ENCODE measurements at places on chromosomes 12 and 14.

- no peak for DNase-seq
Observed at GRCh38 chr14:67955261-67955660, 135.7 kb downstream of the RAD51B start.

DNA sequence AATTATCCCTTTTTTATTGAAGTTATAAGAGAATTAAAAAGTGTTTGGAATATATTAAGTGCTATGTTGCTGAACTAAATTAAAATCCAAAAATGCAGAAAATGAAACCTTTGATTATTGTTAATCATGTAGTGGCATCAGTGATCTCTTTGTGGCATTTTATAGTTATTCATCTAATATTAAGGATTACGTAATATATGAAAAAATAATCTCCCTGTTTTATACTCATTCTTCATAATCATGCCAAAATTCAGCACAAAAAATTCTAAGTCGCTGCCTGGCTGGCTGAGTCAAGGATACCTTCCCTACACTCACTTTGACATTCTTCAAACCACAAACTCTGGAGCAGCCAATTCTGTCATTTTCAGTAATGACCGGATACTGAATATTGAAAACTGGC lies 63.7 kb downstream of the ARL1 start:
- no peak for DNase-seq

DNA sequence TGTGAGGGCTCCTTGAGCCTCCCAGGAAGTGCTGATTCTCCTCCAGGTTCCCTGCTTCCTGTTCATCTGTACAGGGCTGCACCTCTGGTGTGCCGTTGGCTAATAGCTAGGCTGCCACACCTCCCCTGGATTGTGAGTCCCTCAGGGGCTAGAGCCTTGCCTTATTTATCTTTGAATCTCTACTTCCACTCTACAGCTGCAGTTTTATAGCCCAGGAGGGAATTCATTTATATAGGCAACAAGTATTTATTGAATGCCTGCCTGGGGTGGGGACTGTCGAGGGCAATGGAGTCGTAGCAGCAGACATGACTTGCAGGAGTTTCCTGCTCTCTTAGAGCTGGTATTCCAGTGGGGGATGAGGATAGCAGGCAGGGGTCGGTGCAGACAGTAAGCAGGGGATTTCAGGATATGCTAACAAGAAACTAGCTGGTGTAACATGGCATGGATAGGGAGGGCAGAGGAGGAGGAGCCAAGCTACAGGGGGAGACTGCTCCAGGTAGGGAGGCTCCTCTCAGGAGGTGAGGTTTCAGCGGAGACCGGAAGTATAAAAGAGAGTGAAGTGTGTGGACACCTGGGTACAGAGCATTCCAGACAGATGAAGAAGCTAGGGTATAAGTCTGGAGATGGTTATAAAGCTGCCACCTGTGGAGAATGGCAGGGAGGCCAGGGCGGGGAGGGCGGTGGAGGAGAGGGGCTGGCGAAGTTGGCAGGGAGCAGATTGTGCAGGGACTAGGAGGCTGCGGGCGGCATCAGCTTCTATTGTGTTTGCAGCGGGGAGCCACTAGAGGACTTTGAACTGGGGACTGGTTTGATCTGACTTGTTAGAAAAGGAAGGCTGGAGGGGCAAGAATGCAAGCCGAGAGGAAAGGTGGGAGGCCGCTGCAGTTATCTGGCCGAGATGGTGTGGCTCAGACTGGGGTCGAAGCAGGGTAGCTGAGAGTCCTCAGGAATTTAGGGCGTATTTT lies 17.2 kb downstream of the USP30 start:
- no peak for DNase-seq

DNA sequence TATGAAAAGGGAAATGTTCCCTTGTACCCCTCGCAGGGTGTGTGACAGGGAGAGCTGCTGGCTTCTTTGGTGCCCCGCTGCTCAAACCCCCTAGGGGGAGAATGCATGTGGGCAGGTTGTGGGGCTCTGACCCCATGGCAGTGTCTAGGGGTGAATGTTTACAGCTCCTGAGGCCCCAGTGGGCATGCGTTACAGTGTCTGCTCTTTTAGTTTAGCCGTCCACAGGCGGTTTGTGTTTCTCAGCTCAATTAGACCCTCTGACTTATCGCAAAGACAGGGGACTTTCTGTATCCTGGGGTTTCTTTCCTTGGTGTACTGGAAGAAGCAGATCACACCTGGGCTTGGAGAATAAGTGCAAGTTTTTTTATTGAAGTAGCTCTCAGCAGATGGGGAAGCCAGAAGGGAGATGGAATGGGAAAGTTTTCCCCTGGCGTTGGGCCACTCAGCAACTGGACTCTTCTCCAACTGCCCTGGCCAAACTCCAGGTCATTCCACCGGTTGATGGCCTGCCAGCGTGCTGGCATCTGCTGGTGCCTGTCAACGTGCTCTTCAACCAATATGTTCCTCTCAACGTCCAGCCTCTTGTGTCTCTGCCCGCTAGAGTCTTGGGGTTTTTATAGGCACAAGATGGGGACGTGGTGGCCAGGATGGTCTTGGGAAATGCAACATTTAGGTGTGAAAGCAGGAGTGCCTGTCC lies 720.9 kb downstream of the FSCB start:
- DNase-seq: no peak

- no peak for DNase-seq
Observed at GRCh38 chr12:110280392-110280778, 662 bp upstream of the ATP2A2 start.

GRCh38 chr12:81585787-81586186 lies 173.4 kb downstream of the PPFIA2 start:
- DNase-seq: no peak

- DNase-seq: no peak
Observed at GRCh38 chr12:91413581-91414546, 231.2 kb upstream of the DCN start.

GRCh38 chr14:91405724-91406435 lies 11.7 kb downstream of the CCDC88C start:
- DNase-seq: no peak

DNA sequence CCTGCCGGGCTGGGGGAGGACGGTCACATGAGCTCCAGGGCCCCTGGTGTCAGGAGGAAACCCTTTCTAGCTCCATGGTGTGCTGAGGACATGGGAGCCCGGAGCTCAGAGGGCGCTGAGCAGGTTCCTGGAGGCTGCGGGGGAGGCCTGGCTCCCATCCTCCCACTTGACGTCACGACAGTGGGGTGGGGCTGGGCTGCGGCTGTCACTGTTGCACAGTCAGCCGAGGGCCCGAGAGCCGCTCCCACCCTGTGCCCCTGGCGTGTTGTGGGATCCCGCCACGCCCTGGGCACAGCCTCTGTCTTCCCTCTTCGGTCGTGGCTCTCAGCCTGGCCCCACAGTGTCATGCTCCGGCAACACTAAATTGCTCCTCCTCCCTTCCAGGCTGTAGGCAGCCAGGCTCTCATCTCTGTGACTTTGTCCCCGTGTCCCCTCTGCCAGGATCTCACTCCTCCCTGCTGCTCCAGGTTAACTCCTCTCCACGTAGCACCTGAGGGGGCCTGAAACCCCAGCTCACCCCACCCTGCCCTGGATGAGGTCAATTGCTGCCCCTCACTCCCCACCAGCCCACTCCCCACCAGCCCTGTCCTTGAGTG lies 33.0 kb downstream of the BEGAIN start:
- DNase-seq: no peak

DNA sequence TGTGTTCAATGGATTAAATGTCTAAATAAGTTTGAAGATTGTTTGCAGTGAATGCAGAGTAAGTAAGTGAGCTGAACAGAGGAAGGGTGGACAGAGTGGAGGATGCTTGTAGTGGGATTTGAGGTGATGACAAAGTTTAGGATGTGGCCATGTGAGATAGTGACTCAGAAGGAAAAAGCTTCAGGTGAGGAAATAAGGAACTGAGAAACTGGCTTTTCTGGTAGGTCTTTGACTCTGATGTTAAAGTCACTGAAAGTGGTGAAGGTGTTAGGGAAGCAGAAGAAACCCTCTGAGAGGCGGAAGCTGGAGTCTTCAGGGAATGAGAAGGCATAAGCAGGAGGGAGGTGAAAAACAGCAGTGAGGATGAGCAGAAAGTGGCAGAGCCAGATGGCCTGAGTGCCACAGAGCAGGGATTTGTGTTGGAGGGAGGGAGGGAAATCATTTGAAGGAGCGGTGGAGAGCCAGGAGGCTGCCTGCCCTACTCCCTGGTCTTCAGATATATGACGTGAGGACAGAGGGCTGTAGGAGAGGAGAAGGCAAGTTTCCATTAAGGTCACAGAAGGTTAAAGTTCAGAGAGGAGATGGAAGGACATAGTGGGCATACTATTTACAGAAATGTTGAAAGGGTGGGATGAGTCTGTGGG lies 24.8 kb downstream of the RGS6 start:
- no peak for DNase-seq

DNA sequence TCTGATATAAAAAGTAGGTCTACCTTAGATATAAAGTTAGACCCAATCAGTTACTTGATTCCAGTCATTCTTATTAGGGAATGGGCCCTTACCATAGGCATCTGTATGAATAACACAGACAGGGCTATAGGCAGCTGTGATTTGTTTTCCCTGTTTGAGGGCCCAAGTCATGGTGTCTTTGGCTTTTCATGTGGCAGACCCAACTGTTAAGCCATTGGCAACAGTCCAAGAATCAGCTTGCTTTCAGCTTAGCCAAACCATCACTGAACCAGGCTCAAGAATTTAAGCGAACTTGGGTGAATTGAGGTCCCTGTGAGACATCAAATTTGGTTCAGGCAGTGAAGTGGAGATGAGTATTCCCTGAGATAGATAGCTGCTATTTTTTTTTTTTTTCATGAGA lies 111.2 kb downstream of the LRRIQ1 start:
- no peak for DNase-seq

- no peak for DNase-seq
Observed at GRCh38 chr14:21894003-21894897, 220.6 kb upstream of the OR4E1 start.

GRCh38 chr12:105947906-105948305 lies 190.8 kb downstream of the NUAK1 start:
- DNase-seq: no peak

GRCh38 chr12:30166006-30166795 lies 382.5 kb upstream of the TMTC1 start:
- no peak for DNase-seq

DNA sequence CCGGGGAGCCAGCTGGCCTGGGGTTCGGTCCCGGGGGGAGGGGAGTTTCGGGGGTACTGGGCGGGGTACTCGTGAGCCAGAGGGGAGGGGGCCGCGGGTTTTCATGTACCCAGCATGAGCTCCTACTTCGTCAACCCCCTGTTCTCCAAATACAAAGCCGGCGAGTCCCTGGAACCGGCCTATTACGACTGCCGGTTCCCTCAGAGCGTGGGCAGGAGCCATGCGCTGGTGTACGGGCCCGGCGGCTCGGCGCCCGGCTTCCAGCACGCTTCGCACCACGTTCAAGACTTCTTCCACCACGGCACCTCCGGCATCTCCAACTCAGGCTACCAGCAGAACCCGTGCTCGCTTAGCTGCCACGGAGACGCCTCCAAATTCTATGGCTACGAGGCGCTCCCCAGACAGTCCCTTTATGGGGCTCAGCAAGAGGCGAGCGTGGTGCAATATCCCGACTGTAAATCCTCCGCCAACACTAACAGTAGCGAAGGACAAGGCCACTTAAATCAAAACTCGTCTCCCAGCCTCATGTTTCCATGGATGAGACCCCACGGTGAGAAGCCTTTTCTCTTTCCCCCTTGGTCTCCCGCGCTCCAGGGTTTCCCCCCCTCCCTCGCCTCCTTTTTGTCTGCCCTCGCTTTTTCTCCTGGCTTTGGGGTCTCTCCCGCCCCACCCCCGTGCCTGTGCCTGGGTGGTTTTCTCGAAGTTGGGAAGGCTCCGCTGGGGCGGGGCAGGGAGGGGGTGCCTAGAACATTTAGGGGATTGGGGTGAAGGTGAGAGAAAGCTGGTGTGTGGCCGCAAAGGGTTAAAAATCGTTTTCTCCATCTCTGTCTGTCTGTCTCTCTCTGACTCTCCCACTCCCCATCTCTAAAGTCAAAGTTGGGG lies 627 bp downstream of the HOXC8 start:
- DNase-seq: no peak

DNA sequence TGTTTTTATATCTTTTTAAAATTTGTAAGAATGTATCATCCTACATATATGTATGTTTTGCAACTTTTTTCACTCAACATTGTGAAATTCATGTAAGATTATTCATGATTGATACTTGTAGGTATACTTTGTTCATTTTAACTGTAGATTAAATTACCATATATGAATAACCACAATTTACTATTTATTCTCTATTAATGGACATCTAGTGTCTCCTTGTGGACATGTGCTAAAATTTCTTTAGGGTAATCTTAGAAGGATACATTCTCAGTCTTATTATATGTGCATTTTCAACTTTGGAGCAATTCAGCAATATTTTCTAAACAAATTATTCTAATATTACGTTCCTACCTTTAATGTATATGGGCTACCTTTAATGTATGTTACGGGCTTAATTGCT lies 192.4 kb downstream of the FUT8 start:
- no peak for DNase-seq

GRCh38 chr12:31929027-31929526 lies 30.1 kb upstream of the RESF1 start:
- DNase-seq: no peak

GRCh38 chr14:93688239-93688666 lies 100.0 kb downstream of the PRIMA1 start:
- DNase-seq: no peak

DNA sequence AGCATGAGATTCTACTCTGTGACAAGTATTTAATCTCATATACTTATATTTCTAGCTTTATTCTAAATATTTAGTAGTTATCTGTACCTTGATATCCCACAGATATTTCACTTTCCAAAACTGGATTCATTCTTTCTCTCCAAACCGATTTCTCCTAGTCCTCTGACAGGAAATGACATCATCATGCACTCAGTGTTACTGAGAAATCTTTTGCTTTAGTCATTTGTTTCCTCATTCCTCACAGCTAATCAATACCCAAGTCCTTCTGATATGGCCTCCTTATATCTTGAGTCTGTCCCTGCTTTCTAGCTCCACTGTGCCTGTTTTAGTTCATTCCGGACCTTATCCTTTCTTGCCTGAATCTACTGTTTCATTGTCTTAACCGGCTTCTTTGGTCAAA lies 39.4 kb upstream of the E2F7 start:
- DNase-seq: no peak

DNA sequence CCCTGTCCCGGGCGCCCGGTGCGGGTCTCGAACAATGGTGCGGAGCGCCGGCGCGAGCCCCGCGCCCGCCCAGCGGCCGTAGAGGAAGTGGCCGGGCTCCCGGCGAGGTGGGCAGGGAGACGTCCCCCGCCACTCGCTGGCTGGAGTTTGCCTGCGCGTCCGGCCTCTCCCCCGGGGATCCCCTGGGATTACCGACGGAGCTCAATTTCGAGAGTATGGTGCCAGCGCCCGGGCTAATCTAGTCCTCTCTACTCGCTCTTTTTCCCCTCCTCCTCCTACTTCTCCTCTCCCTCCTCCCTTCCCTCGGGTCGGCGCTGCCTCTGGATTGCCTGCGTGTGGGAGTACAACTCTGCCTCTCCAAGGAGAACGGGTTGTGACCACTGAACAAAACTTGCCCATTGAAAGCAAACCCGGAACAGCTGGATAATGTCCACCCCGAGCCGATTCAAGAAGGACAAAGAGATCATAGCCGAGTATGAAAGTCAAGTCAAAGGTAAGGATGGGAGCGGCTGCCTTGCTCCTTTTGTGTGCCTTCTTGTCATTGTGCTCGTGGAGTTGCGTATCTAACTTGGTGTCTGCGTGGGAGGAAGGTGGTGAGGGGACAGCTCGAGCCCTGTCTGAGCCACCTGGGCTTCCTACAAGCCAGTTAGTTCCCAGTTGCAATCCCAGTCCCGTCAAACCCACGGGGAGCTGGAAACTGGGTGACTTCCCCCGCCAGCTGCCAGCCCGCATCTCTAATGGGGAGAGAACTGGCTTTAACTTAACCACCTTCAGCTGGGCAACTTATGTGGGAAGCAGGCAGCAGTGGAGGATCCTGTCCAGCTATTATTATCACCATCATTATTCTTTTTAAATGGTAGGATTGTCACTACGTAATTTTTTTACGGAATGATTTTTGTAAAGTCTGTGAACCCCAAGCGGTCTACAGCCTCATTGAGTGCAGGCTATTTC lies at the start of gene SRGAP1:
SRGAP1 (plus strand) TSS at position 310 of the 951 bp plus-strand sequence; CDS start at position 427, 117 bp downstream.
- no peak for DNase-seq

Measured in AG04449 (cell line).